ENCODE measurements at places on chromosomes 5 and 9.

GRCh38 chr9:94057918-94058317 lies 26.3 kb upstream of the PTPDC1 start:
- H3K4me1 ChIP-seq, result peaks cover 9% of the 10 kb centered on the region
- H3K4me3 ChIP-seq, result no peak overlapping the region
- no peaks in the 10 kb centered on the region for H3K27me3 ChIP-seq
- H3K36me3 ChIP-seq, result peaks cover 12% of the 10 kb centered on the region
- no peak for DNase-seq

DNA sequence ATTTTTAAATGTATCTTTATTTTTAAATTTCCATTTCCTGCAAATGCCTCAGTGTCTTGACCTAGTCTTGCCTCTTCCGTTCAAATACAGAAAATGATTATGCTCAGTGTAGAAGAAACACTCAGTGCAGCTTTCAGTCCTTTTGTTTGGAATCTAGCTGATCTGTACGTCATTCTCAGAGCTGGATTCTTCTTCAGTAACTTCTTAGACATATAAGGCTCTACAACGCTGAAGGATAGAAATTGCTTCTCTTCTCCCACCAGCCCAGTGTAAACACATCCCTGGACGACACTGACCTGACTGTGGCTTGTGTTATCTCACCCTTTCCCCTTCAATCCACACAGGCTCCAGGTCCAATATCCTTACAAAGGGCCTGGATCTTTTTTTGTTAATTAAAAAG lies 3.2 kb upstream of the ALDH1B1 start:
- DNase-seq, result no peak
- H3K27me3 ChIP-seq, result no peaks in the 10 kb centered on the region
- no peak overlapping the region for H3K4me3 ChIP-seq
- no peaks in the 10 kb centered on the region for H3K36me3 ChIP-seq
- peaks cover 7% of the 10 kb centered on the region for H3K4me1 ChIP-seq

GRCh38 chr5:135131801-135132680 lies 98.0 kb upstream of the PITX1 start:
- peaks cover 6% of the 10 kb centered on the region for H3K27me3 ChIP-seq
- no peak overlapping the region for H3K27ac ChIP-seq
- H3K4me1 ChIP-seq, result no peaks in the 10 kb centered on the region

- no peak overlapping the region for H3K4me3 ChIP-seq
- no peaks in the 10 kb centered on the region for H3K27me3 ChIP-seq
- no peaks in the 10 kb centered on the region for H3K4me1 ChIP-seq
- H3K27ac ChIP-seq, result no peak overlapping the region
- no peak for DNase-seq
- no peaks in the 10 kb centered on the region for H3K36me3 ChIP-seq
These were observed 129.9 kb upstream of the PITX1 start for GRCh38 chr5:135163964-135164363.

GRCh38 chr5:39951070-39951469 lies 526.3 kb upstream of the DAB2 start:
- no peaks in the 10 kb centered on the region for H3K27me3 ChIP-seq
- H3K4me1 ChIP-seq, result no peaks in the 10 kb centered on the region
- no peak overlapping the region for H3K4me3 ChIP-seq
- DNase-seq, result no peak
- H3K27ac ChIP-seq, result no peak overlapping the region
- H3K36me3 ChIP-seq, result no peaks in the 10 kb centered on the region

DNA sequence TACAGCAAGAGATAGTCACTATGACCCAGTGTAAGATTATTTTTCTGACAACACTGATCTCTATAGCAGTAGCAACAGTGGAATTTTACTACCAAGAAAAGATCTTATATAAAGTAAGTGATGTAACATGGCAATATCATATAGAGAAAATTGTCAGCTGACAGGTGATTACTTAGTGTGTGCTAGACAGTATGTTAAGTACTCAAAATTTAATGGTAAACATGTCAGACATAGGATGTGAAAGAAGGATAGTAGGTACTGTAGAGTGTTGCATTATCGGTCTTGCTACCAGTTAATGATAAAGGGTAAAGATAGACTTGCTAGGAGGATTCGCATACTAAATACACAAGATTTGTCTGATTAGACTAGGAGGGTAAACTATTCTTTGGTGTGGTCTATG lies 247.4 kb downstream of the CYLC2 start:
- H3K27ac ChIP-seq, result no peak overlapping the region
- no peak for DNase-seq
- H3K36me3 ChIP-seq, result no peaks in the 10 kb centered on the region
- no peaks in the 10 kb centered on the region for H3K27me3 ChIP-seq

DNA sequence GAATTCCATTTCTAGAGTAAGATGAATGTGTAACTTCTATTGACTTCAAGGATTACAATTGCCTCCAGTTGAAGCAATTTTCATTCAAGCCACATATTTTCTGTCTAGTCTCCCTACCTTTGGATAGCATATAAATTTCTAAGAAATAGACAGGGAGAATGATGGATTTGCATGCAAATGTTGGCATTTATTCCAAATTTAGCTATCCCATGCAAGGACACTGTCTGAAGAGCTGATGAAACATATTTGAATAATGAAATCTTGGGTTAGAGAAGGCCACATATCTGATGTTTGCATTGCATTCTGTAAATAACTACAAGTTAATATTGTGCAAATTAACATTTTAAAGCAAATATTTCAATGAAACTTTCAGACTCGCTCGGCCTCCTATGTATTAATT lies 36.0 kb upstream of the NAA35 start:
- H3K36me3 ChIP-seq, result no peaks in the 10 kb centered on the region
- H3K27me3 ChIP-seq, result no peaks in the 10 kb centered on the region
- H3K4me1 ChIP-seq, result no peaks in the 10 kb centered on the region
- no peak overlapping the region for H3K4me3 ChIP-seq

GRCh38 chr5:150177721-150178120 lies 11.1 kb downstream of the CDX1 start:
- H3K36me3 ChIP-seq, result no peaks in the 10 kb centered on the region
- H3K27me3 ChIP-seq, result no peaks in the 10 kb centered on the region
- H3K27ac ChIP-seq, result no peak overlapping the region
